ENCODE measurements at places on chromosomes 2 and 18.

DNA sequence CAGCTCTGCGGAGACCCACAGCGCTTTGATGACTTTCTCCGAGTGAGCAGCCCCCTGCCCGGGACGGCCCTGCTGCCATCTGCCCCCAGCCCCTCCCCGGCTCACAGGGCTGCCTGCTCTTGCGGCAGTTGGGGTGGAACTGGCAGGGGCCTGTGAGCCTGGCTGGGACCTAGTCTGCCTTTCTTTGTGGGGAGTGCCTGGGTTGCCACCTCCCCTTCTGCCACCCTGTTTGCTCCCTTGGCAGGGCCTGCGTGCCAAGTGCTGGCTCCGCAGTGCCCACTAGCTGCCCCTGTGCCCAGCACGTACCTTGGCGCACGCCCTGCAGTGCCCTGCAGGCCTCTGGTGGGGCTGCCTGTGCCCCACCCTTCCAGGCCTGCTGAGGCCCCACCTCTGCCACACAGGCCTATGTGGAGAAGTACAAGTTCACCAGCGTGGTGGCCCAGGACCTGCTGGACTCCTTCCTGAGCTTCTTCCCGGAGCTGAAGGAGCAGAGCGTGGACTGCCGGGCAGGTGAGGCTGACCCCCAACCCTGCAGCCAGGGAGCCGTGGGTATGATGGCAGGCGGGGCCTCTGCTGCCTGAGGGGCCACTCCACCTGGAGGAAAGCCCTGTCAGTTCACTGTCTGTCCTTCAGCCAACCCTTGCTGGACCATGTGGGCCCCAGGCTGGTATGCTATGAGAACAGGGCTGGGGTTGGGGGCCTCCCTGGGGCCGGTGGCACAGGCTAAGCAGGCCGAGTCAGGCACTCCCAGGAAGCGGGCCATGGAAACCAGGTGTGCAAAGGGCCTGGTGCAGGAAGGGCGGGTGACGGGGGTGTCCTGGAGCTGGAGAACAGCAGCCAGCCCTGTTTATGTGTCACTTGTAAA, 7.0 kb downstream of the RNPEPL1 start:
- no peak for DNase-seq

- DNase-seq = no peak
Observed at GRCh38 chr2:62529758-62530157, 23.8 kb upstream of the TMEM17 start.

DNA sequence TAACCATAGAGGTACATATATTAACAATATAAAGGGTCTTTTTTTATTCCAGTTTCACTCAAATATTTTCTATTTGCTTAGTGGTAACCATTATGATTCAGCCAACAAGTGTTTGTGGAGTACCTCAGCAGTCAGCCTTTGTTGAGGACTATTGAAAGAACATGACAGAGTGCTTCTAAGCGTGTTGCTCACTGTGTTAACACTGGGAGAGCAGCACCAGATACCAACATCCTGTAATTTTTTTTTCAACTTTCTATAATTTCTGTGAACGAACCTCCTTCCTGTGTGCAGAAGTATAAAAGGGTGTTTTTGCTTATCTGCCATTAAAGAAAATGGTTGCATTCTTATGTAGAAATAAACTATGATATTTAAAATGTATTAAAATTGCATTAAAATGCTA, 239.0 kb downstream of the PHLPP1 start:
- DNase-seq = no peak

- DNase-seq = peak; percentile 12
Observed at GRCh38 chr2:177314722-177315264, 50.3 kb upstream of the NFE2L2 start.

GRCh38 chr2:241842620-241843211, 16.0 kb downstream of the PDCD1 start:
- no peak for DNase-seq

- DNase-seq = no peak
Observed at GRCh38 chr2:128643221-128644065, 324.8 kb upstream of the HS6ST1 start.

DNA sequence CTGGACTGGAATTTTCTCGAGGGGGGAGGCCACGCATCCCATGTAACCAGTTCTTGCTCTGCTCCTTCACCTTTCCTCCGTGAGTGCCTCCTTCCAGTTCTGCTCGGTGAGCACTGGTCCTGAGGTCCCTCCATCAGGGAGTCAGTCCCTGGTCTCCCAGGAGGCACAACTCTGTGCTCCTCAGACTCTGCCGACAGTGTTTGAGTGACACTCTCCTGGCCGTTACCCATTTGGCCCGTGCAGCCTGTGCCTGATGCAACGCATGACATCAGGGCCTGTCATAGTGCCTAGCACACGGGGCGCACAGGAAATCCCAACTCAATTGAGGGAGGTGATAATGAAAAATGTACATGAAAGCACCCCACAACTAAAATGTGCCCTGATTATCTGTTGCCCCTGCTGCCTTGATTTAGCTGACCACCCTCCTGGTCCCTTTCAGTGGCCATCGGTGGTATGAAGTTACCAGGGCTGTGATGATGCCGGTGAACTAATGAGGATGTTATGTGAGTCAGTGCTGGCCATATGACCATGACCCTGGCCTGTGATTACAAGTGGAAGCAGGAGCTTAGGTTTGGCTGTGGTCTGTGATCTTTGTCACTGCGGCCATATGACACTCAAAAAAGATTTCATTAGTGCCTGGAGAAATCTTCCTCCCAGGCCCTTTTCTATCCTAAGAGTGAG, 144.6 kb downstream of the TDRD15 start:
- DNase-seq = no peak

DNA sequence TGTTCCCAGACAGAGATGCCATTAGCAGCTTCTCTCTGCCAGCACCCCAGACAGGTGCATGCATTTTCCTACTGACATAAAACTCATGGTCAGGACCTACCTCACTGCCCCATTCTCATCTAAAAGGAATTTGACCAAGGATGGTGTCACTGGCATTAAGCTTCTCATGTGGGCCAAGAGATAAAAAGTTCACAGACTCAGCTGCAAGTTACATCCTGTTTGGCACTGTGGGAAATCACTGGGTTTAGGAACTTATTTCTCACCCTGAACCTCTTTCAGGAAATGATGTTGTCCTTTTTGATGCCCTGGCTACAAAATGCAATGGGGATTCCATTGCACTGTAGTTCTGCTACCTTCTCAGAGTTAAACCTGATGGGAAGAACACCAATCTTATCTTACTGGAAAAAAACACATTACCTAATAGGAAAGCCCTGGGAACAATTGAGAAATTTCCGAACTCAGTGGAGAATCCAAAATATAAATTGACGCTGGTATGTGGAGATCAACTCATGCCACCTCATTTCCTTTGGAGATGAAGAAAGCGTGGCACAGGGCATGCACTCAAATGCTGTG, 252.1 kb upstream of the COPS8 start:
- DNase-seq = no peak

GRCh38 chr2:174063492-174064092, 98.4 kb upstream of the SP3 start:
- DNase-seq = no peak

GRCh38 chr2:160581448-160581847, 87.8 kb upstream of the RBMS1 start:
- DNase-seq = no peak

GRCh38 chr18:21012308-21012707, 99.3 kb downstream of the ROCK1 start:
- DNase-seq = no peak

DNA sequence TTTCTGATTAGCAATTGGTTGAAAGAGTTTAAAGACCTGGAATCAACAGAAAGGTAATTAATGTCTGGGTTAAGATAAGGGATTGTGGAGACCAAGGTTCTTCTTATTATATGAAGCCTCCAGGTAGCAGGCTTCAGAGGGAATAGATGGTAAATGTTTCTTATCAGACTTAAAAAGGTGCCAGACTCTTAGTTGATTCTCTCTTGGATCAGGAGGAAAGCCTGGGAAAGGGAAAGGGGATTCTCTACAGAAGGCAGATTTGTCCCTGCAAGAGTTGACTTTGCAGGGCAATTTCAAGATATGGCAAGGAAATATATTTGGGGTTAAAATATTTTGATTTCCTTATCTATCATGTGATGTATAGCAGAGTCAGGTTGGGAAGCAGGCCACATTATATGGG, 153.1 kb upstream of the ARL4C start:
- no peak for DNase-seq

- no peak for DNase-seq
Observed at GRCh38 chr2:73859721-73860586, 31.2 kb downstream of the STAMBP start.

DNA sequence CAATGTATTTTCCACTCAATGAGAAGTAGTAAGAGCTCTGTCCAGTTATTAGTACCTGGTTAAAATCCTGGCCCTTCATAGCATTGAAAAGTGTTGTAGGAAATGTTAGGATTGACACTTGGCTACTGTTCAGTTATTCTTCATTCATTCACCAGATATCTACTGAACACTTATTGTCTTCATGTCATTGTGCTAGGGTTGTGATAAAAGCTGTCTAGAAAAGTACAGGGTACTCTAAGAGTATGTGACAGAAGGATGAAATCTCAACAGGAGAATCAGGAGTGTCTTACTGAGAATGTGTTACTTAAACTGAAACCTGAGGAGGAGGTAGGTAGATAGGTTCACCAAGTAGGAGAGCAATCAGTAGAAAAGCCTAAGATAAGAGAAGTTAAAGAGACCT, 511.8 kb upstream of the RAB12 start:
- no peak for DNase-seq

DNA sequence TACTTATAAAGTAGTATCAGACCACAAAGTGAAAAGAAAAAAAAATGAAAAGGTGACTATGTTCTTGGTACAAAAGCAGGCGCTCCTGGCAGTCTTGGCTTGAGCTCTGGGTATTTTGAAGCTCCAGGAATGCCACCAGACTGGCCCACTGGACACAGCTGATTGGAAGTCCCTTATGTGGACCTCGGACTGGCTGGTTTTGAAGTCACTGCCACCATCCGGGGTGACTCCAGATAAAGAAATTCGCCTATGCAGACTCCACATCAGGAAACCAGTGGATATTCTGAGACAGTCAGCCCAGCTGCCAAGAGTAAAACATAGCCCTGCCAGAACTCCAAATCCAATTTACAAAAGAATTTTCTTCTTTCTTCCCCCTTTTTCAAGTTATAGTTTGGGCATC, 28.0 kb downstream of the ACKR3 start:
- no peak for DNase-seq

DNA sequence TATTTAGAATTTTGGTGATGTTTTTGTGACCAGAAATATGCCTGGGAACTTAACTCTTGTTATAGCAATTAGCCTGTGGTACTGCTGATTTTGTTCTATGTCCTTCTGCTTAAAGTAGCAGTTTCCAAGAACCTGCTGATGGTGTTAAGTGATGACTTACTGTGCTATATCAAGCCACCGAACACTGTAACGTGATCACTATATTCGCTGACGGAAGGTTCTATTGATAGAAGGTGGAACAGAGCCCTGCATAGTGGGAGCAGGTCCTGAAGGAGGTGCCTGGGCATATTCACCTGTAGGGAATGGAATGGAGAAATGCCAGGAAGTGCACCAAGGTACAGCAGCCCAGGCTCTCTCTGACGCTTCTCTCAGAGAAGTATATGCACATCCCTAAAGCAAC, 76.8 kb downstream of the UXS1 start:
- DNase-seq = no peak

DNA sequence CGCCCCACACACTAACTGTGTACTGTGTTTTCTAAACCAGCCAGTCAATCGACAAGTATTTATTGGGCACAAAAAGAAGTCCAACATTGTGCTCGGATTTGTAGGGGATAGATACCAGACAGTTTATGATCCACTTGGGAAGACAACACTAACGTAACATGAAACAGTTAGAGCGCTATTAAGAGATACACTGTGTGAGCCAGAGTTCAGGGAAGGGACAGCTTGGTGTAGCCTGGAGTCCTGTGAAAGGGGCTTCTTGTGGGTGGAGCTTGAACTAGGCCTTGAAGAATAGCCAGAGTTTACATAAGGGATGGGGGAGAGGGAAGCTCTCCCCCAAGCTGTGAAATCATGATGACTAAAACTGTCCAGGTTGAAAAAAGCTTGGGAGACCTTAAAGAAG, 176.4 kb upstream of the TCF4 start:
- no peak for DNase-seq

DNA sequence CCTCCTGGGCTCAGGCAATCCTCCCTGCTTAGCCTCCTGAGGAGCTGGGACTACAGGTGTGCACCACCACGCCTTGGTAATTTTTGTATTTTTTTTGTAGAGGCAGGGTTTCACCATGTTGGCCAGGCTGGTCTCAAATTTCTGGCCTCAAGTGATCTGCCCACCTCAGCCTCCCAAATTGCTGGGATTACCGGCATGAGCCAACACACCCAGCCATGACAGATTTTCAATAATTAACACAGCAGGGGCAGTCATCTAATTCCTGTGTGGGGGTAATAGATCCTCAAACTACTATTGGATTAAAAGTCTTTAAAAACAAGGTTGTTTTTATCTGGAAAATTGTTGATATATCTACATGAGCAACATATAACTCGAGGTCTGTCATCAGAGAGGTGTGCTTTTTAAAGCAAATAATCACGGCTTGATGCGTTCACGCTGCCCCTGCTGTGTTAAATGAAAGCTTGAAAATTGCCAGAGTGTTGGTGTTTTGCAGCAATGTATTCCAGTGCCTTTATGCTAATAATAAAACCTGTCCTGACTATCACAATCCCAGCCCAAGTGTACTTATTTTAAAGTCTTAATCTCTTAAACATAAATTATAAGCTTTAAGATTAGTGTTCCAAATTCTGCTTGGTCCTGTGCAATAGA, 35.6 kb upstream of the ASB1 start:
- DNase-seq = no peak

GRCh38 chr2:137168552-137168951, 403.2 kb downstream of the THSD7B start:
- DNase-seq = no peak

DNA sequence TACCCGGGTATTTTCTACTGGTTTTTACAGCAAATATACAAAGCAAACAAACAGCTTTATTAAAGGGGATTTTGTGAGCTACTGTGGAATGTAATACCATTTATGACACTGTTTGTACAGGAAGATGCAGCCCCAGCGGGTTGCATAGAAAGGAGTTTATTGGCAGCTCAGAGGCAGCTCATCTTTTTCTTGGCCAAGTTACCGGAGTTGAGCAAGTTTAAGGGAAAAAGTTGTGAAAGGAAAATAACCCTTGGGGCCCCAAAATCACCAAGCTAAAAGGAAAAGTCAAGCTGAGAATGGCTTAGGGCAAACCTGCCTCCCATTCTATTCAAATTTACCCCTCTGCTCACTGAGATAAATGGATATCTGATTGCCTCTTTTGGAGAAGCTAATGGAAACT, 60.8 kb downstream of the MOB4 start:
- no peak for DNase-seq

- no peak for DNase-seq
Observed at GRCh38 chr2:219127037-219127635, 33.5 kb downstream of the NHEJ1 start.
